ENCODE measurements at places on chromosomes 4 and X.

DNA sequence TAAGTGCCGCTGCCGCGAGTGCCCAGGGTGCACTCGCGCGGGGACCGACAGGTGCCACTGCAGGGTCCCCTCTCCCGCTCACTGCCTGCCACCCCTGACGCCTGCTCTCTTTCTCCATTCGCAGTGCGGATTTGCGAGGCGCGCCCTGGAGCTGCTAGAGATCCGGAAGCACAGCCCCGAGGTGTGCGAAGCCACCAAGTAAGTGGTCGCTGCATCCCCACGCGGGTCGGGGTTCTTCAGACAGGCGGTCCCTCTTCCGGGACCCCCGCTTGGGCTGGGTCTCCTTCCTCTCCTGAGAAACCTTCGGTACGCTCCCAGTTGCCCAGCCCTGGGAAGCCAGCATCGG, 547 bp downstream of the GUCY1A1 start:
- DNase-seq: no peak

- DNase-seq: no peak
Measured at GRCh38 chr4:106753426-106753825, 282.7 kb downstream of the DKK2 start.

DNA sequence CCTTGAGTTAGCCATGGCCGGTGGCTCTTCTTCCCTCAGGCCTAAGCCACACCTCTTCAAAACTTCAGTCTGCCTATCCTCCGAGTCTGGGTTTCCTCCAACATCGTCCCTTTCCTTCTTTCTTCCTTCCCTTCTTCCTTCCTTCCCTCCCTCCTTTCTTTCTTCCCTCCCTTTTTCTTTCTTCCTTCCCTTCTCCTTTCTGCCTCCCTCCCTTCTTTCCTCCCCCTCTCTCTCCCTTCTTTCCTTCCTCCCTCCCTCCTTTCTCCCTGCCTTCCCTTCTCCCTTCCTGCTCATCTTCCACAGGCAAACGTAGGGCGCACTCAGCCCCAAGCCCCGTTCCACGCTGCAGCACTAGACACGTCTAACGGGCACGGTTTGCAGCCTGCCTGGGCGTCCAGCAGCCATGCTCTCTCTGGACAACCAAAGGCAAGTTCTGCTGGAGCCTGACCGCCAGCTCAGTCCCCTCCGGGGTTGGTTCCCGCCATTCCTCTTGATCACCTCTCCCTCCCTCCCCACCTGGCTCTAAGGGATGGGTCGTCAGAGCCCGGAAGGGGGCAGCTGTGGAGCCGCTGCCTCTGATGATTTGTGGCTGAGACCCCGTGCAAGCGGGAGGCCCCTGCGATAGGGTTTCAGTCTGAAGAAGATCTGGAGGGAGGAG, 34.1 kb upstream of the CLDN24 start:
- DNase-seq: no peak

DNA sequence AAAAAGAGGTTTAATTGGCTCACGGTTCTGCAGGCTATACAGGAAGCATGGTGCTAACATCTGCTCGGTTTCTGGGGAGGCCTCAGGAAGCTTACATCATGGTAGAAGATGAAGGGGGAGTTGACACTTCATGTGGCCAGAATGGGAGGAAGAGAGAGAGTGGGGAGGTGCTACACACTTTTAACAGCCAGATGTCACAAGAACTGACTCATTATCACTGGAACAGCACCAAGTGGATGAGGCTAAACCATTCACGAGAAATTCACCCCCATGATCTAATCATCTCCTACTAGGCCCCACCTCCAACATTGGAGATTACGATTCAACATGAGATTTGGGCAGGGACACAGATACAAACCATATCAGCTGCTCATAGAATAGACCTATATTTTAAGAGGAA, 255.8 kb downstream of the OPHN1 start:
- no peak for DNase-seq

DNA sequence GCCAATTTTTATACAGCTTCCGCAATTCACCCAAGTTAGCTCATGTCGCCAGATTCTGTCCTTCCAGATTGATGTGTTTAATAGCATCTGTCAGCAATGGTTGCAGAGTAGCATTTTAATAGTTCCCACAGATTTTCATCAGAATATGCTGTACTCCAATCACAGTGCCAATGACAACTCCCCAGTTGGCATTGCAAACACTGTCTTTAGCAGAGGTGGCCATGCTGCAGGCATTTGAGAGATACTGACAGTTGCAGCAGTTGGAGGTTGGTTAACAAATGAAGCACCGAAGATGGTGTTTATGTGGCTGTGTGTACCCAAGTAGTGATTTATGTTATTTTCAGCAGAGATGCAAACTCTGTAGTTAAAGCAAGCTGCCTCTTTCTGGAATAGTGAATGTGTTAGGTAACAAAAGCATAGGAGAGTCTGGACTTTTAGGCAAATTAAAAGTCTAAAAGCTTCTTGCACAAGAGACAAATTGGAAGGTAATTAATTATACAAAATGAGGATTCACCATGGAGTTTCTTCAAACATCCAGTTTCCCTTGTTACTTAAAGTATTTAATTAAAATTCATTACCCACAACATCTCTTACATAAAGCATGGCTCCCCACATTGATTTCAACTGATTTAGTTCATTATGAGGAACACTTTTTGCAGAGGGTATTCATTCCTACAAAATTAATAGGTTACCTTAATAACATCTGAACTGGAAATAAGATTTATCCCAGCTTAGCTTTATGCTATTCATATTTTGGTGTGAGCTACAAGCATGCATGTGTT, 65.2 kb downstream of the PARM1 start:
- no peak for DNase-seq

- DNase-seq: no peak
Measured at GRCh38 chr4:7441201-7441600, 6.5 kb upstream of the PSAPL1 start.

DNA sequence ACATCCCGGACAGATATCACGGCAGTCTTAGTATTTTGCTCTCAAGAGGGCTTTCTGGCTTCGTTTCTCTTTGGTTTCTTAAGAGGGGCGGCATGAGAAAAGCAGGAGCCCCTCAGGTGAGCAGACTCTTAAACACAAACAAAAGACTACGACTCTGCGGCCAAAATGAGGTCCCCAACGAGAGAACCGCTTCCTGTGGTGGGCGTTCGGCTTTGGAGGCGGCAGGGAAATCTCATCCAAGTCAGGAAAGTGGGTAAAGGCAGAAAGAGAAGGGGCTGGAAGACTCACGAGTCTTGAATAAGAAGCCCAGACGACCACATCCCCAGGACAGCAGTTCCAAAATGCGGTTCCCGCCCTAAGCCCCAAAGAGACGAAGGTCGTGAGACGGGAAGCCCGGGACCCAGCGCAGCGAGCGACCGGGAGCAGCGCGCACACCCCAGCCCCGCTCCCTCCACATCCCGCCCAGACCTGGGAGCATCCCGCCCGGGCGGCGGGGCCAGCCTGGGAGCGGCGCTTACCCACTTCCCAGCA, 409 bp downstream of the UGDH start:
- no peak for DNase-seq

DNA sequence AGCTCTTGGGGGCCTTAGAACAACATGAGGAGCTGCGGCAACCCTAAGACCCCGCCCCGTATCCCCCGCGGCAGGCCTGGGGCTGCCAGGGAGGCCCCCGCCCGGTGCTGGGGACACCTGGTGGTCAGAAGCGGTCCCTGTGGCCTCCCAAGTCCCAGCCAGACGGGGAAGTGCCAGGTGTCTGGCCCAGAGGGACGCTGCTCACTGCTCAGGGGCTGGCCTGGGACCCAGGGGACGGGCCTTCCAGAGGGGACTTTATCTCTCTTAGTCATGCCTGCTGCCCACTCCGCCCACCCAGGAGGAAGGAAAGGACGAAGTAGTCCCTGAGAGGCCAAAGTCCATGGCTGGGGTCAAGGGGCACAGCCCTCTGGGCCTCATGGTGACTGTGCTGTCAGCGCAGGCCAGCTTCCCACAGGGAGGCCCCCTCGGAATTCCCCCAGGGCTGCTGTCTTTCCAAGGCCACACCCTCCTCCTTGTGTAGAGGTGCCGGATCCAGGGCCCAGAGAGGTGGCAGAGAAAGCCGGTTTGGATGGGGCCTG, 31.0 kb upstream of the HTRA3 start:
- DNase-seq: no peak

GRCh38 chr4:5801696-5802095, 90.7 kb downstream of the EVC start:
- no peak for DNase-seq

- no peak for DNase-seq
Measured at GRCh38 chr4:185127021-185127925, 15.8 kb upstream of the SLC25A4 start.

Data from T-helper 22 cell (primary cell).